ENCODE measurements at places on chromosomes 1 and 21.

GRCh38 chr21:29674343-29674742 lies 265.5 kb downstream of the GRIK1 start:
- no peak for DNase-seq

DNA sequence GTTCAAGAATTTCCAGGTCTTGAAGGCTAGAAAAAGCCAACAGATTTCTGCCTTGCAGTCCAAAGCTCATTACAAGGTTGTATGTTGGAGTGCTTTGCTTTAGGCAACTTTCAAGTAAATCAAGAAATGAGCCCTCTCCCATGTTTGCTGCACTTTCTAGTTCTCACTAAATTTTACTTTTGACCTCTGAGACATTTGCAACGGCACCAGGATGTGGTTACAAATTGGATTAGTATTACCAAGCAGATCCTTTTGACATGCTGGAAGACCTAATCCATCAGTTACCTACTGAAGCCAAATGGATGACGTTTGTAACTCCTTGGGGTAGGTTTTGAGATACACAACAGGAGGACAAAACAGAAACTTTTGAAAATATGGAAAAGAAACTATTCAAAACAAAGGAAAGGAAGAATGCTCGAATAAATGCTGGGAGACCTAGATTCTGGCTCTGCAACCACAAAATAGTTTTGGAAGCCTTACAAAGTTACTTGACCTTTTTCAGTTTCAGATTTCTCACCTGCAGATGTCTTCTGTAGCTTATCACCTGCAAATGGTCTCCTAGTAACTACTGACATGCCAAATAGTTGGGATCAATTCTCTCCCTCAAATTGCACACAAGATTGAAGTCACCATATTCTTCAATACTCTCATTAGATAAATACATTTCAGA lies 251.7 kb upstream of the ADGRL2 start:
- DNase-seq, result no peak

DNA sequence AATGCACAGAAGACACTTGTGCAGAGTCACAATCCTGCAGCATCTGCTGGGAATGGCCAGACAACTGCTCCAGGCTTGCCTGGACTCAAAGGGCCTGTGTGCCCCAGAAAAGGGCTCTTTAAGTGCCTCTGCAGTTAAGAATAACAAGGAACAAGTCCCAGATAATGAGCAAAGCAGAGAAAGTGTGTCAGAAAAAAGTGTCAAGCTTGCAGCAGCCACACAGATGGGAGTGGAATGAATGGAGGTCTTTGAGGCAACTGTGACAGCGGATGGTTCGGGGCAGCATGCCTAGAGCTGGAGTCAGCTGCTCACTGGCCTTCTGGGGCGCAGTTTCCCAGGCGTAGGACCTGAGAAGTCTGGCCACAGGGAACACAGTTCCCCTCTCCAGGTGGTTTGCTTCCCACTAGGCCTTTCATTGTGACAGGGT lies 5.1 kb downstream of the PARP1 start:
- no peak for DNase-seq

GRCh38 chr1:62905309-62905708 lies 121.4 kb downstream of the ATG4C start:
- no peak for DNase-seq

- DNase-seq, result no peak
These were observed 140.8 kb downstream of the CHRM3 start for GRCh38 chr1:239527051-239527693.

- no peak for DNase-seq
These were observed 68.8 kb upstream of the ST6GALNAC3 start for GRCh38 chr1:76005765-76006164.

- DNase-seq, result no peak
These were observed 26.9 kb downstream of the PTGS2 start for GRCh38 chr1:186653312-186653711.

GRCh38 chr1:165259706-165260428 lies 96.6 kb downstream of the LMX1A start:
- no peak for DNase-seq

- peak; percentile 33 for DNase-seq
These were observed 14.4 kb downstream of the S100A16 start for GRCh38 chr1:153598309-153599172.

- no peak for DNase-seq
These were observed 58.9 kb upstream of the COL6A1 start for GRCh38 chr21:45922648-45923047.

DNA sequence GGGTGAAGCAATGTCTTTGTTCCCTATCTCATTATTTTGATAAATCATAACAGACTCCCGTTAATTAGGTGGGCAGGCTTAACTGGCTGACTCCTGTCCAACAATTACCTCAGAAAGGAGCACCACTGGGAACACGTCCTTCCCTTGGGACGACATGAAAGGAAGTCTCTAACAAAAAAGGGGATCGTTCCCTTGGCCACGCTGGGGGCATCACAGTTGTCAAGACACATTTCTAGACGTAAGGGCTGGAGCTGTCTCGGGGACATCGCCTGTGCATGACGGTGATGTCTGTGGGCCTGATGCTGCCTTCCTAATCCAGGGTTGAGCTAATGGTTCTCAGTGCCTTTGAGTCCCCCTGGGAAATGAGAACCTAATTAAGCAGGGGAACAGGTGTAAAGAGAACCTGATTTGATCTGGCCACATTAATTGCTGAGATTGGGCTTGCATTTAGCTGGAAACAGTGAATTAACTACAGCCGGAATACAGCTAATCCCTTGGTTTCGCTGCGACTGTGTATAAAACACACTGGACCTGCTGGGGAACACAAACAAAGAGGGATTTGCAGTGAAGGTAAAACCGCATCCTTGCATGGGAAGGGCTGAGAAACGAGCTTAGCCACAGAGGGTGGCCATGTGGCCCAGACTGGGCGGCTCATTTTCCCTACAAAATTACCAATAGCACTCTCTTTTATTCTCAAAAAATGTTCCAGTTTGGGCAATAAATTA lies 111.8 kb downstream of the MRPS6 start:
- DNase-seq, result no peak

DNA sequence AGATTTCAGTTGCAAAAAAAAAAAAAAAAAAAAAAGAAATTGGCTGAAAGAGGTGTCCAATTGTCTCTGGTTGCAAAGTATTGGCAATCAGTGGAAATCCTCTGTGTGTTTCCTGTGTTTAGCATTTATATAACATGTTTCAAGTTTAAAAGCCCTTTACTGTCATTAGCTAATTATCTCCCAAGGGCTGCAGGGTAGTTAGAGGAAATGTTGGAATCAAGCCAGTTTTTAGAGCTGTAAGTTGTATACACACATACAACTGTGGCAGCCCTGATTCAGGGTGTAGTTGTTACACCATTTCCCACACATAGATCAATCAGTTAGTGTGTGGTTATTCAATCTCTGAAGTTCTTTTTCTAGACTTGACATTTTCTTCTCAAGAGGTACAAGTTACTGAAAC lies 8.9 kb upstream of the ZNF326 start:
- DNase-seq, result no peak

Measured in GM04503 (cell line).